CD4-positive, alpha-beta T cell treated with Interleukin-17A for 1 hour (primary cell): ENCODE measurements at places on chromosomes 2 and 18.

- DNase-seq = no peak
Measured at GRCh38 chr18:27845897-27846296, 331.0 kb downstream of the CDH2 start.

DNA sequence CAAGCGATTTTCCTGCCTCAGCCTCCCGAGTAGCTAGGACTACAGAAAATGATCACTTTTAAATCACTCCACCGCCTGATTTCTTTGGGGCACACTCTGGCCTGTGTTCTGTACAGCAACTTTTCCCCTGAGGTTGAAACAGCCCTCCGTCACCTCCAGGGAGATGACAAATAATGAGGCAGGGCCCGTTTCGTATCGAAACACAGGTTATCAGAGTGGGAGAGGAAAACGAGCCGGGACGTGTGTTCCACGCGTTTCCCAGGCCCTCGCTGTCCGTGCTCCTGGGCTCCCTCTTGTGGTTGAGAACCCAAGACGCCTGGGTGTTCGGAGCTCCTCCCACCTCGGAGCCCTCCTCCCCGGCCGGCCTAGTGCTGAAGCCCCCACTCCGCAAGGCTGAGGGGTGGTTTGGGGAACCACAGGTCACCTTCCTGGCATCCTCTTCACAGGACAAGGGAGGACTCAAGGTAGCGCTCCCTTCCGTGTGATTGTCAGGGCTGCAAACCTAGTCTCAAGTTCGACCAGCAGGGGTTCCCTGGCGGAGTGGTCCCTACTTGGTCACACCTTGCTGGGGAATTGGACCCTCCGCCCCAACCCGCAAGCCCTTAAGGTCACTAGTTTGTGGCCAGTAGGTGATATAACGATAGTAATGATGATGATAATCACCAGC, 12.8 kb downstream of the ATP6V1B1 start:
- DNase-seq = peak; percentile 79

DNA sequence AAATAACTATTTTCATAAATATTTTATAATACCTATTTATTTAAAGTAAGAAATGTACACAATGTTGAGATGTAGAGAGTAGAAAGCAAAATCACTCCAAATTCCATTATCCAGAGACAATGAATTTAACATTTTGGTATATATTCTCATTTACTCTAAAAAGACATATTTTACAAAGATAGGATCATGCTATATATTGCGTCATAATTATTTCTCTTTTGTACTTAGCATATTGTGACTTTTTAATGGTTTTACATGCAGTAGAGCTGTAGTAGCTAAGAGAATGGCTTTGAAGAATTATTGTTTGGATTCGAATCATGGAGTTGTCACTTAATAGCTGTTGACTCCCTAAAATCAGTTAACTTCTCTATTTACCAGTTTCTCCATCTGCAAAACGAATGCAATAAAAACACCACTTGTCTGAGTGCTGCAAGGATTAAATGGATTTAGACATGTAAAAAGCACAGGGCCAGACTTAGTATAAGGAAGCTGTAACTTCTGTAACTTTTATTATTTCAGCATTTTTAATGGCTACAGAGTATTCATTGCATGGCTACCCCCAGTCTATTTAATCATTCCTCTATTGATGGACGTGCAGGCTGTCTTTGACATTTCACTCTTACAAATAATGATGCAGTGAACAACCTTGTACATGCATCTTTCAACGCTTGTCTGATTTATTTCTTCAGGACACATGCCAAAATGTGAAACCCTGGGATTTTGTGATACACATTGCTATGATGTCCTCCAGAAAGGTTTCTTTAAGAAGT, 33.2 kb downstream of the KCNS3 start:
- DNase-seq = no peak

- DNase-seq = no peak
Measured at GRCh38 chr2:240252191-240252871, 111.9 kb upstream of the OTOS start.

GRCh38 chr2:72097276-72097675, 50.4 kb downstream of the CYP26B1 start:
- no peak for DNase-seq

DNA sequence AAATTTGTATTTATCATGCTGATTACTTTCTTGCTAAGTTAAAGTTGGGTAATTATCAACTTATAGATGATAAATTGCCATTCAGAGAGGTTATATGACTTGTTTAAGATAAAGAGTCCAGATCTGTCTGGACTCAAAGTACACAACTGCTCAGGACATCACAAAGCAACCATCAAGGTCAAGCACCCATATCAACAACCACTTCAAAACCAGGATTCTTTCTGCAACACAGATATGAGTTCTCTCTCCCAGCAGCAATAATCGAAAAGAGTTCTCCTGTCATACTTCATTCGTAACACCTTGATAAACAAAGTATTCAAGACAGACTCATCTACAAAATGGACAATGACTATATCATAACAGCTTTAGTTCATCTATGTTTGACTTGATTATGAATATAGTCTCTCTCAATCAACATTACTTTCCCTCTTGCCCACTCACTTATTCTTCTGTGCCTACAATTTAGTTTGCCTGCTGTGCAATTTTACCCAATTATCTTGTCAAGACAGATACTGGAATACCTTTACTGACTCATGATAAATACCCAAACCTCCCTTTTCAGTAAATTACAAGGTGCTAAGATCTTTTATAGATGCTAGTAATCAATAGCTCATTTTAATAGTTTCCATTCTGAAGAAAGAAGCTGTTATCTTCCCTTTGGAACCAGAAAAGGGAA, 281.8 kb downstream of the NBAS start:
- no peak for DNase-seq

- DNase-seq = peak; percentile 52
Measured at GRCh38 chr2:172106108-172106961, 3.6 kb upstream of the DLX2 start.

GRCh38 chr2:42938671-42939370, 146.4 kb upstream of the HAAO start:
- no peak for DNase-seq

DNA sequence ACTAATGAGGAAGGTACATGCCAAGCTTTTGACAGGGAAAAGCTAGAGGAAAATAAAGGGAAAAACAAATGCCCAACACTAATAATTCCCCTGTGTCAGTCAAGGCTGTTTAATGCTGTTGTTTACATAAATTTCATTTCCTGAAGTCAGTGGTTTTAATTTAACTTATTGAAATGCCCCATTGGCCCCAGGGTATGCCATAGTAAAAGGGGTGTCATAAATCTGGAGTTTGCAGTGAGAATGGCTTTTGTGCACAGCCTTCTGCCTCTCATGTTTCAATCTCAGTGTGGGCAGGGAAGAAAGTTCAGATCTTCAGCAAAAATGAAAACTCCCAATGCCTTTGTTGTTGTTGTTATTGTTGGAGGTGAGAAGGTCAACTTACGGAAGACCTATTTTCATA, 550.1 kb upstream of the DCC start:
- DNase-seq = no peak

DNA sequence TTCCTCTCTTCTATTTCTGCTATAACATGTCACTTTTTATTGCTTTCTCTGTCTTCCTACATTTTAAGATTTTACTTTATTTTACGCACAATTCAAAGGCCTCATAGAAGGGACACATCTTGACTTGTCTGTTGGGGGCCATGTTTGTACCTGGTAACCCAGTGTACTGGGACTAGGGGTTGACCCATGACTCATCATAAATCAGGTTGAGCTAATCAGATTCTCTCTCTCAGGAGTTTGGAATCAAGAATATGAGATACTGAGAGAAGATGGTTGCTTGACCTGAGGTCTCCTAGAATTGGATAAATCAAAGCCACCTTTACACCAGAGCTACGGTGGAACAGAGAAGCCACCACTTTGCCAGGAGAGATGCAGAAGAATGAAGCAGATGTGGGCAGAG, 153.0 kb downstream of the UXS1 start:
- no peak for DNase-seq

DNA sequence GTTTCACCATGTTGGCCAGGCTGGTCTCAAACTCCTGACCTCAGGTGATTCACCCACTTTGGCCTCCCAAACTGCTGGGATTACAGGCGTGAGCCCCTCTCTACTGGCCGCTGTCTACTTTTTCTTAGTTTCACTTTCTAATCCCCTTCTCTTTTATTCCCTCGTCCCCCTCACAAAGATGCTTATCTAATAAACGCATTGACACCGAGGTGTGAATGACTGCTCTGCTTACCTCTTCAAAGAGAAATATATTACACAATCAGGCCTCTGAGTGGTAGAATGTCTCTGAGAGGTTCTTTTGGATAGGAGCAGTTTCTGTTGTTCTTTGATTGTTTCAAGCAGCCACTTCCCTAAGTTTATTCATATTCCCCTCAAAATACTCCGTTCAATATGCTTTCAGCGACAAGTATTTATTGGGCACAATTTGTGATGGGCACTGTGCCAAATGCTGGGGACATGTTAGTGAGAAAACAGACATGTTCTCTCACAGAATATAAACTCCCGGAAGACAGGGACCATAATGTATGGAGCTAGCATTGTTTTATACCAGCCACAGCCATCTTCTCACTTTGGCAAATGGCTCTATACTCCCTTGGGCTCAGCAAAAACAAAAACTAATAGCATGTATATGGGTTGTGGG, 34.7 kb upstream of the RAPH1 start:
- peak; percentile 3 for DNase-seq

DNA sequence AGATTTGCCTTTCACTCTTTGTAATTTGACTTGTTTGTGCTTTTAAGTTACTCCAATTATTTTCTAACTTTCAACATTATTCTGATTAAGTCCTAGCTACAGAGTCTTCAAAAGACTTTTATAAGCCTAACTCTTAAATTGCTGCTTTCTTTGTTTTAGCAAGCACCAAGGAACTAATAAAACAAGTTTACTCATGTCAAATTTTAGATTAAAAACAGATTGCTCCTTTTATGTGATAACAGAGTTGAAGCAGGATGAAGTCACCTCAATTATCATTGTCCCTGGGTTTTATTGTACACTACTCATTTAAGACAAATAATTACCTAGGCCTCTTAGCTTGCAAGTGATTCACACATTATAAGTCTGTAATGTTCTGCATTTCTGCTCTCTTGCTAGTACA, 678.4 kb downstream of the ERBB4 start:
- no peak for DNase-seq

- no peak for DNase-seq
Measured at GRCh38 chr2:148375214-148375613, 269.3 kb upstream of the EPC2 start.

DNA sequence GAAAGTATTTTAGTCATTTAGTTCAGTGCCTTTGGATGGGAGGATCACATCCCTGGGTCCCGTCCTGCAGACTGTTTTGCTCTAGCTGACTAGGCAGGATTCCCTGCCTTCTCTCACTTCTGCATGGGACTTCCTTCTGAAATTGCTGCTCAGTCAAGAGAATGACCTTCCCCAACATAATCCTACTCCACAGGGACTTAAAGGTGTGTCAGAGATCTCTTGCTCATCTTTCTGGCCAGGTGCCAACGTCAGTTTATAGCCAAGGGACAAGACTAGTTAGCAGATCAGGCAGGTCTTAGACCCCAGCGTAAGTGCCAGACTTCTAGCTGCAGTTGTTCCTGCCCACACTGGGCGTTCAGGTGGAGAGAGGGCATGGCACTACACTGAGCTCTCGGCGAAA, 9.5 kb upstream of the IL1B start:
- no peak for DNase-seq

GRCh38 chr2:29766191-29766590, 155.2 kb downstream of the ALK start:
- no peak for DNase-seq

DNA sequence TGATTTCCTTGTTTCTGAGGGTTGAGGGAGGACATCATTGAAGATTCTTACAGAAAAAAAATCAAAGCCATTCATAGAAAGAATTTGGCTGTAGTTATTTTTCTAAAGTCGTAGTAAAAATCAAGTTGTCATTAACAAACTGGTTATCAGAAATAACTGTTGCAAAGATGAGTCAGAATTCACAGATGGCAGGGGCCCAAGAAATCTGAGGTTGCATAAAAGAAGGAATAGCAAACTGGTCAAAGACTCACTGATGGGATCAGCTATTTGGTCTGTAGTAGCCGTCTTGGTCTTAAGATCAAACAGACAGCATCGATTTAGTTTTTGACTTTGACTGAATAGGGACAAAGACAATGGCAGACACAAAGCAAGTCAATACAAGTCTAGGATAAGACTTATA, 334.3 kb downstream of the FIGN start:
- no peak for DNase-seq

DNA sequence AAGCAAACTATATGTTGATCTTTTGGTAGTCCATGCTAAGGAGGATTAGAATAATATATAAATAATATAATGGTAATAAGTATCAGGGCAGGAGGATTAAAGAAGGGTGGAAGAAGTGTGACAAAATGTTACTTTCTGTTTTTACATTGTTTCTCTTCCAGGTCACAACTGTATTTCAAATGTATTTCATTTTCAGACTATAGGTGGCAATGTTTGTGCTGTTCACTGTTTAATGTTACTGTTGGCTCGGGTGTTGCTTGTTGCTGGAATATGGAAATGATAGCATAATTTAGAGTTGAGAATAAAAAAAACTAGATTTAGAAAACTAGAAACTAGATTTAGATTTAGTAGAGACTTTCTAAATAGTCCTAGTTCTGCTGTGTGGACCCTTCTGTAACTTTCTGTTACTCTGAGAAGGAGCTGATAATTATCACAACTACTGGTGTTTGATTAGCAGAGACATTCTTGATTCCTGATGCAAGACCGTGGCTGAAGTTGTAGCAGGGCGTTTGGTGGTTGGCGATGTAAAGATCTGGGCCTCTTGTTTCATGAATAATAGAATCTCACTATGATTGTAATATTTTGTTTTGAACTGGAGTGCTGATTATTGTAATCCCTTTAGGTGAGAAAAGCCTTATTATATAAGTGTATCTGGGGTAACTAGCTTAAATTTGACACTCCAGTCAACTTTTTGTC, 7.9 kb downstream of the NEDD4L start:
- no peak for DNase-seq

GRCh38 chr2:80370375-80371009, 65.9 kb upstream of the LRRTM1 start:
- no peak for DNase-seq

DNA sequence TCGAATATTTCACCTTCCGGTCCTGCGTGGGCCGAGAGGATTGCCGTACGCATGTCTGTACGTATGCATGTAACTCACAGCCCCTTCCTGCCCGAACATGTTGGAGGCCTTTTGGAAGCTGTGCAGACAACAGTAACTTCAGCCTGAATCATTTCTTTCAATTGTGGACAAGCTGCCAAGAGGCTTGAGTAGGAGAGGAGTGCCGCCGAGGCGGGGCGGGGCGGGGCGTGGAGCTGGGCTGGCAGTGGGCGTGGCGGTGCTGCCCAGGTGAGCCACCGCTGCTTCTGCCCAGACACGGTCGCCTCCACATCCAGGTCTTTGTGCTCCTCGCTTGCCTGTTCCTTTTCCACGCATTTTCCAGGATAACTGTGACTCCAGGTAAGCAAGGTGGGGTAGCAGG, at the start of gene SERPINB5:
TSS of gene SERPINB5 (plus strand) at position 291 of the 400 bp plus-strand sequence. CDS start 7,471 bp downstream, outside the sequence.
- no peak for DNase-seq
